ENCODE measurements at places on chromosomes 1 and 21.

DNA sequence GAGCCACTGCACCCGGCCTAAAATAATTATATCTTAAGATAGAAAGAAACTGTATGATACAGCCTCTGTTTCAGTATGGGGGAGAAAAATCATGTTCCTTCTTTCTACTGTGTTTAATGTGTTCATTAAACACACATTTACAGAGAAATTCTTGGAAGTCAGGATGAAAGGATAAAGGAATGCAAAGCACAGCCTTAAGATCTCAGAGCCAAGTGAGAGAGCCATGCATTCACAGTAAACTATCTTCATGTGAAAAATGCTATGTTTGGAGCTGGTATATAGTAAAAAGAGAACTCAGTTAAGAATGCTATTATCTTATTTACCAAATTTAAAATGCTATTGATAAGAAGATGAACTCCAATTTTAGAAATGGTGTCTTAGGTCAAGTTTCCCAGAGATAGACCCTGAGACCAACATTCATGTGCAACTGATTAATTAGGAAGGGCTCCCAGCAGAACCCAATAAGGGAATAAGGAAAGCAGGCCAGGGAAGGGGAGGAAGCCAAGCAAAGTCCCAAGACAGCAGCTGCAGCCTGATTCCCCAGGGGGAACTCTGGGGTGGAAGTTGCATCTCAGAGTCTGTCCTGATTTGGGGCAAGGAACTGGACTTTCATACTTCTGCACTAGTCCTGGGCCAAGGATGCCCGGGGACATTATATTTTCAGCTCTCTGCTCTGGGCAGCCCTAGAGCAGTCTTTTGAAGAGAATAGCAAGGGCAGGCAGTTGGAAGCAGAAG is 130.0 kb upstream of the ZNF648 start:
- no peak for DNase-seq

DNA sequence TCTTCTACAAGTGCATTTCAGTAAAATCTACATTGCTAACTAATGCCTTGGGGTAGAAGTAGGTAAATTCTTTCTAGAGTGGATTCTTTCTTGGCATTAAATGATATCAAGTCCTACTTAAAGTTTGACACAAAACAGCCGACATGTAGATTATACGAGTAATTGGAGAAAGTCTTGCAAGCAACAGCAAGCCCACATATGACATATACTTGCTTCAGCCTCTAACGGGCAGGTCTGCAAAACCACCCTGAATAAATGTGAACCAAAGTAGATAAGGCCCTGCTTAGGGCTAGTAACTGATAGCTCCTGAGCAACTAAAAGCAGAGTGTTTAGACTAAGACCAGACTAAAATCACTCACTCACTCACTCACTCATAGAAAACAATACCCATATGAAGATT is 203.2 kb downstream of the LTN1 start:
- DNase-seq: no peak

DNA sequence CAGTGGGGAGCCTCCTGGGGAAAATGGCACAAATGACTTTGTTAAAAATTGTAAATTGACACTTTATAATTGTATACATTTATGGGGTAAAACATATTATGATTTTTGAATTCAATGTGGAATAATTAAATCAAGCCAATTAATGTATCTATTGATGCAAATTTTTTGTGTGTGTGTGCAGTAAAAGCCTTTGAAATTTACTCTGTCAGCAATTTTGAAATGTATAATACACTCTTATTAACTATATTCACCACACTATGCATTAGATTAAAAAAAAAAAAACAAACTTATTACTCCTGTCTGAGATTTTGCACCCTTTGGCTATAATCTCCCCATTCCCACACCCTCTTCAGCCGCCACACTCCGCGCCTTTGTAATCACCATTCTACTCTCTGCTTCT is 119.2 kb downstream of the S1PR1 start:
- no peak for DNase-seq

GRCh38 chr1:233707153-233707879 is 93.4 kb downstream of the KCNK1 start:
- no peak for DNase-seq

DNA sequence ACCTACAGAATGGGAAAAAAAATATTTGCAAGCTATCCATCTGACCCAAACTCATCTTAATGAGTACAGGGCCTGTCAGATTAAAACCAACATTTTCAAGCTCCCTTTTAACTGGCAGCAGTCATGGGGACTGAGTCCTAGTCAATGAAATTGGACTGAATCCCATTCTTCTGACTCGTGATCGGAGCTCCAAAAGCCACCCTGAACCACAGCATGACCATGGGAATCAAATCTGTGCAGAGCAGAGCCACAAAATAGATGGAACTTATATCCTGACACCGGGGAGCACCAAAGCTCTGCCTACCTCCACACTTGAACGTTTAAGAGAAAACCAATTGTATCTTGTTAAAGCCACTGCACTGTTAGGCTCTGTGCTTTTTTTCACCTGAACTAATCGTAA is 5.0 kb upstream of the RWDD3 start:
- DNase-seq: no peak

DNA sequence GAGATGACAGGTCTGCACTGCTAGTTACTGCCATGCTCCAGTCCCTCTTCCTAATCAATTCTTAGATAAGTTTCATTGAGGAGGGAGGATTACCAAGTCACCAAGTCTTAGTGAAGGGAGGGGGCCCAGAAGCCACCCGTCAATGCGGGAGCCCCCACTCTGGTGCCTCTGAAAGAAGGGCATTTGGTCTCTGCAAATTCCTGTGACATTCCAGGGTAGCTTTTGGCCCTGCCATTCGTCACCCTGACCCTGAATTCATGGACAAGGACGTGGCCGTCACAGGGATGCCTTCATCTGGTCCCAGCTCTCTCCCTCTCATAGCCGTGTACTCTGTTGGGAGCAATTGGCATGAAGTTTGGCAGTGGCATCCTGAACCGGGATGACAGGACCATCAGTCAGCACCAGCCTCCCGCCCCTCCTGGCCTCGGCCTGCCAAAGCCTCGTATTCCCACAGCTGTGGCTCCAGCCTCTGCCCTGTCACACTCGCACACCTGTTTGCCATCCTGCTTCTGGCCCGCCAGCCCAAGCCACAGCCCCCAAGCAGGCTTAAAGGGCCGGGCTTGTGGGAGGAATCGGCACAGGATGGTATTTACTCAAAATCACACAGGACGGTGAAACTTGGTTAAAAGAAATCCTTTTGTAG is 150.7 kb downstream of the CLIC6 start:
- no peak for DNase-seq

DNA sequence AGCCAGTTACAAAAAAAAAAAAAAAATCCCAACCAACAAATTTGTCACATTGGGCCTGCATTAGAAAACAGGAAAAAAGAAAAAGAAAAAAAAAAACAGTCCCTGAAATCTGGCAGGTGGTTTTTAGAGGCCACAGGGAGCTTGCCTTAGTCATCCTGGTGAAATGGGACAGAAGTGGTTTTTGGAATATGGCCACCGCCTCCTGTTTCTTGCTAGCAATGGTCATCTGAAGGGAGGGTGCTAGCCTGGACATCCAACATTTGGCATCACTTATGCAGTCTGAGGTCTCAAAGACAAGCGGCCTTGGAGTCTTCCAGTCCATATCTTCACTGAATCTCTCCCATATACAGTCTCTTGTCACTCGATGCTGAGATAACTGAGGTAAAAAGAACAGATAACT is 20.1 kb upstream of the NKAIN1 start:
- DNase-seq: no peak

- DNase-seq: no peak
Observed at GRCh38 chr1:38132681-38133080, 86.1 kb upstream of the POU3F1 start.

- no peak for DNase-seq
Observed at GRCh38 chr1:224519874-224520273, 85.3 kb upstream of the WDR26 start.

DNA sequence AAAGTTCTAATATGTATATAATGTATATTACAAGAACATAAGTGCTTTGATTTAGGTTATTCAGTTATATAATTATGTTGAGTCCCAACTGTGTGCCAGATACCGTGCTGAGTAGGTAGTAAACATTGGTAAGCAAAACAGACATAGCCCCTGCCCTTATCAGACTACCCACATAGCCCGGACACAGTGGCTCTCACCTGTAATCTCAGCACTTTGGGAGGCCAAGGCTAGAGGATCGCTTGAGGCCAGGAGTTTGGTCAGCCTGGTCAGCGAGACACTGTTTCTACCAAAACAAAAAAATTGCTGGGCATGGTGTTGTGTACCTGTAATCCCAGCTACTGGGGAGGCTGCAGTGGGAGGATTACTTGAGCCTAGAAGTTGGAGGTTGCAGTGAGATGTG is 30.7 kb downstream of the RNF11 start:
- DNase-seq: no peak

- no peak for DNase-seq
Observed at GRCh38 chr1:160916666-160917065, 31.7 kb upstream of the ITLN1 start.

GRCh38 chr1:107100331-107100984 is 40.4 kb upstream of the NTNG1 start:
- no peak for DNase-seq

GRCh38 chr1:173253046-173253445 is 45.9 kb upstream of the TNFSF4 start:
- no peak for DNase-seq

GRCh38 chr1:46001081-46001785 is 131.2 kb downstream of the PIK3R3 start:
- DNase-seq: no peak

- DNase-seq: no peak
Observed at GRCh38 chr1:204568576-204569315, 52.5 kb downstream of the MDM4 start.

- no peak for DNase-seq
Observed at GRCh38 chr1:42052072-42052699, 101.0 kb upstream of the GUCA2B start.

- no peak for DNase-seq
Observed at GRCh38 chr21:33219954-33220353, 9.8 kb upstream of the IFNAR2 start.

GRCh38 chr1:230145505-230145899 is 78.5 kb downstream of the GALNT2 start:
- DNase-seq: no peak

- DNase-seq: no peak
Observed at GRCh38 chr21:44279354-44280260, 6.1 kb upstream of the AIRE start.

DNA sequence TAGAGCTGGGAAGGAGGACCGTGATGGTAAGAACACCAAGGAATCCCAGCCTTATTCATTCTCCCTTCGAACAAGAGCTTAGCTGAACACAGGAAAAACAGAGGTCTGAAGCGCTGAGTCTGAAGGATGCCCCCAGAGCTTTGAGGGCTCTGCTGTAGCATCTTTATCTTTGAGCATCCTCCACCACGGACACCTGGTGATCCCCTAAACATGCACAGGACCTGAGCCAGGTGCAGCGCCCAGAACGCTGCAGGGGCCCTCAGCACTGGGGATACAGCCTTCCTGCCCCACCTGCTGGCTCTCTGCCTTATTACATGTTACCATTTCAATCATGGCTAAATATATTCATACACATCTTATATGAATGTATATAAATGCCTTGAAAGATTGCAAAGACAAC is 7.7 kb upstream of the GPATCH4 start:
- peak; percentile 42 for DNase-seq

GRCh38 chr21:43811262-43812105 is 22.1 kb downstream of the RRP1 start:
- no peak for DNase-seq

GRCh38 chr1:33410091-33410701 is 20.7 kb downstream of the PHC2 start:
- no peak for DNase-seq

GRCh38 chr1:207500306-207500705 is 4.3 kb downstream of the CR1 start:
- DNase-seq: no peak

DNA sequence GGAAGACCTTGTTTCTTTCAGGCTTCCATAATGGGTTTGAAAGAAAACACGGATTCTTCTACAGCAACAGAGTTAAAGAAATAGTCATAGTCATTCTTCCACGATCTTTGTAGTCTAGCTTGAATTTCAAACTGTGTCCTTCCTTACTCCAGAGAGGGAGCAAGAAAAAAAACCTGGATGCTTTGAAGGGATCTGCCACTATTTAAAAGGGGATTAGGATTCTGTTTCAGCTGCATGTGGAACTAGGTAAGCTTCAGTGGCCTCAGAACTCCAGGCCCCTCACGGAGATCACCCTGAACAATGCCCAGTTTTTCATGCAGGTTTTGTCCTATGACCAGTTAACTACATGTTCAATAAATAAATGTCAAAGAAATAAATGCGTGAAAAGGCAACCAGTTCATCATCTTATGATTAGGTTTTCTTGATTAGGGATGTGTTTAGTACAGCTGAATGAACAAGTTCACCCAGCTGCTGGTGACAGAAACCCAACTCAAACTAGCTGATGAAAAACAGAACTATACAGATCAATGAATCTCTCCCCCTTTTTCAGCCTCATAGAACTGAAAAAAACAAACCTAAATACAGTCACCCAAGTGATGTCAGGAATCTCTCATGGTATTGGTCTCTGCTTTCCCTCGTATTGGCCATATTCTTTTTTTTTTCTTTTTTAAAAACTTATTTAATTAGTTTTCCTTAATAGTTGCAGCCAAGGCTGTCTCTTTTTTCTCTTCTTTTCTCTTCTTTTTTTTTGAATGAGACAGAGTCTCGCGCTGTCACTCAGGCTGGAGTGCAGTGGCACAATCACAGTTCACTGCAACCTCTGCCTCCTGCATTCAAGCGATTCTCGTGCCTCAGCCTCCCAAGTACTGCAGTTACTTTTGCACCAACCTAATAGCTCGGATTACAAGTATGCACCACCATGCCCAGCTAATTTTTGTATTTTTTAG is 14.6 kb upstream of the MPZL1 start:
- DNase-seq: no peak

GRCh38 chr1:241022366-241022765 is 334.6 kb downstream of the RGS7 start:
- no peak for DNase-seq

GRCh38 chr1:44025816-44026215 is 5.4 kb downstream of the SLC6A9 start:
- no peak for DNase-seq

GRCh38 chr1:110293601-110294104 is 45.5 kb upstream of the RBM15 start:
- DNase-seq: no peak

DNA sequence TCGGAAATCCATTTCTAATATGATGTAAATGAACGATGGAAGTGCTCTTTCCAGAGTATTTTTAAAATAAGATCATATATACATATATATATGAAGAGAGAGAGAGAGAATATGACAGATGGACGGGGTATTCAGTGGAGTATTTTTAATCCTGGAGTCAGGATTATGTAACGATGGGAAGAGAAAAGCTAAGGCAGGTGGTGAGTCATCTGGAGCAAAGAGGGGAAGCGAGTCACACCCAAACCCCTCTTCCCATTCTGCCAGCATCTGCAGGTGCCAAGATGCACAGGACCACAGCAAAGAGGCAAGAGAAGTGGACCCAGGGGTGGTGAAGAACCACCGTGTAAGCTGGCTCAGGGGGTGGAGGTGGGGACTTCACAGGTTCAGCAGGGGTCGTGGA is 102.7 kb upstream of the GRIK3 start:
- DNase-seq: no peak

DNA sequence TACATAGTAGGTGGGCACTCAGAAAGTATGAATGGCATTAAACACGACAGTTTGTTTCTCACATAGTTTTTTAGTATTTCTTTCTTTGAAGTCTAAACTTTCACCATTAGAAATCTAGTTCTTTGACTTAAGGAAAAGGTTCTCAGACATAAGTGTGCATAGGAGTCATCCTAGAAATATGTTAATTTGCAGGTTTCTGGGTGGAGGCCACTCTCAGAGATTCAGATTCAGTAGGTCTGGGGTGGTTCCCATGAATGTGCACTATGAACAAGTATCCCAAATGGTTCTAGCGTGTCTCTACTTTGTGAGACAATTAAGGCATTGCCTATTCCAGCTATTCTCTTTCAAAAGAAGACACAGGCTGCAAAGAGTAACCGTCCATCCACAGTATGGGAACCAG is 119.3 kb downstream of the NGF start:
- DNase-seq: no peak

Data from T-helper 1 cell (primary cell).